Progenitor cell of endocrine pancreas (in vitro differentiated cells): ENCODE measurements at places on chromosomes 7 and 10.

DNA sequence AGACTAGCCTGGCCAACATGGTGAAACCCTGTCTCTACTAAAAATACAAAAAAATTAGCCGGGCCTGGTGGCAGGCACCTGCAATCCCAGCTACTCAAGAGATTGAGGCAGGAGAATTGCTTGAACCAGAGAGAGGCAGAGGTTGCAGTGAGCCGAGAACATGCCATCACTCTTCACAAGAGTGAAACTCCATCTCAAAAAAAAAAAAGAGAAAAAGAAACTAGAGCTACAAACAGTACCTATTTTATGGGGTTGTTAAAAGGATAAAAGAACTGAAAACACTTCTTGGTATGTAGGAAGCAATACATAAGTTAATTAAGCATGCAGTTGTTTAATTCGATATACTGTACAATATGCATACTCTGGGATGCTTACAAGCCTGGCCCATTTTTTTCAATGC, 216.9 kb downstream of the SORCS1 start:
- H3K36me3 ChIP-seq, result no peaks in the 10 kb centered on the region
- DNase-seq, result no peak
- H3K27me3 ChIP-seq, result no peaks in the 10 kb centered on the region
- no peak overlapping the region for H3K27ac ChIP-seq
- no peak overlapping the region for H3K4me3 ChIP-seq

- no peaks in the 10 kb centered on the region for H3K27me3 ChIP-seq
- no peak for DNase-seq
Measured at GRCh38 chr10:125734823-125735222, 15.3 kb downstream of the EDRF1 start.

DNA sequence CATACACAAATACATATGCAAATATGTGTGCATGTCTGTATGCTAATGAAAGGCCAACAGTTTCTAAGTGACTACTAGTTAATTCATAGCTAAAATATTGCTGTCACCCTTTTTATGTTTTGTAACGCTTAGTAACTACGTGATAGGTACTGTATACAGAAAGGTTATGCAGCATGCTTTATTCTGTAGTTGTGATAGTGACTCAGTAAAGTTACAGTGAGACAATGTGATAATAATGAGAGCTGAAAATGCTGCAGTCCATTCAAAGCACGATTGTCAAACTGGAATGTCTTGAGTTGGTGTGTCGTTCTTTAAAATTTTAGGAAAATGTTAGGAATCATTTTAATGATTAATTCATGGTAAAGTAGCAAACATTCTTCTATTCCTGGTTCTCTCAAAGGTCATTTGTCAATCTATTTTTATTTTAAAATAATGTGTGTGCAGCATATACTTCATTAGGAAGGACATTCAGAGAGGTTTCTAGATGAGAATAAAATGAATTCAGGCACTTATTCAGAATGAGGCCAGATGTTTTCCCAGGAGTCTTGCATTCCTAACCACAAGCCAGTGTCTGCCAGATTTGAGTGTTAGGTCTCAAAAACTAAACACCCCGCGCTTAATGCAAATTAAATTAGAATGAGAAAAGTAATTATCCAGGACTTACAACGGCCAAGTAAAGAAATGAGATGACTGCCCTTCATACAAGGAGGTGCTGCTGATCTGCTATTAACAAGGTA, 408.8 kb upstream of the FZD8 start:
- peaks cover 1% of the 10 kb centered on the region for H3K36me3 ChIP-seq
- H3K27ac ChIP-seq, result no peak overlapping the region
- H3K27me3 ChIP-seq, result no peaks in the 10 kb centered on the region
- peaks cover 7% of the 10 kb centered on the region for H3K4me1 ChIP-seq
- no peak for DNase-seq

GRCh38 chr7:111499027-111499426, 63.3 kb downstream of the IMMP2L start:
- no peaks in the 10 kb centered on the region for H3K4me1 ChIP-seq
- DNase-seq, result no peak
- no peak overlapping the region for H3K27ac ChIP-seq
- H3K4me3 ChIP-seq, result no peak overlapping the region

DNA sequence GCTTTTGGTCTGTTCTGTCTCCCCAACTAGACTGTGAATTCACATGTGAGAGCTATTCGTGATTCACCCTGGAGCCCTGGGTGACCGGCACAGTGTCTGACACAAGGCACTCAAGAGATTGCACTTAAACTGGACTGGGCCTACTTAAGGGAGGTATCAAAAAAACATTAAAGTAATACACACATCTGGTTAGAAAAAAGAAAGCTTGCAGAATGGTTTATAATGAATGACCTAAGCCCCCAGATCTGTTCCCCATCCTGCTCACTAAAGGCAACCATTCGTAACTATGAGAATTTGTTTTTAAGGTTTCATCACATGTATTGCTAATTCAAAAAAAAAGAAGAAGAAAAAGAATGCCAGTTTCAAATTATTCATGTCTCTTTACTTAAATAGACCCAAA, 74.5 kb downstream of the DGKI start:
- no peak for DNase-seq
- H3K27ac ChIP-seq, result no peak overlapping the region
- H3K4me3 ChIP-seq, result no peak overlapping the region
- no peaks in the 10 kb centered on the region for H3K27me3 ChIP-seq
- no peaks in the 10 kb centered on the region for H3K4me1 ChIP-seq
- H3K36me3 ChIP-seq, result no peaks in the 10 kb centered on the region
